ENCODE measurements at places on chromosomes 16 and 17.

GRCh38 chr16:33877-34647 is 19.3 kb downstream of the POLR3K start:
- no peak for DNase-seq

DNA sequence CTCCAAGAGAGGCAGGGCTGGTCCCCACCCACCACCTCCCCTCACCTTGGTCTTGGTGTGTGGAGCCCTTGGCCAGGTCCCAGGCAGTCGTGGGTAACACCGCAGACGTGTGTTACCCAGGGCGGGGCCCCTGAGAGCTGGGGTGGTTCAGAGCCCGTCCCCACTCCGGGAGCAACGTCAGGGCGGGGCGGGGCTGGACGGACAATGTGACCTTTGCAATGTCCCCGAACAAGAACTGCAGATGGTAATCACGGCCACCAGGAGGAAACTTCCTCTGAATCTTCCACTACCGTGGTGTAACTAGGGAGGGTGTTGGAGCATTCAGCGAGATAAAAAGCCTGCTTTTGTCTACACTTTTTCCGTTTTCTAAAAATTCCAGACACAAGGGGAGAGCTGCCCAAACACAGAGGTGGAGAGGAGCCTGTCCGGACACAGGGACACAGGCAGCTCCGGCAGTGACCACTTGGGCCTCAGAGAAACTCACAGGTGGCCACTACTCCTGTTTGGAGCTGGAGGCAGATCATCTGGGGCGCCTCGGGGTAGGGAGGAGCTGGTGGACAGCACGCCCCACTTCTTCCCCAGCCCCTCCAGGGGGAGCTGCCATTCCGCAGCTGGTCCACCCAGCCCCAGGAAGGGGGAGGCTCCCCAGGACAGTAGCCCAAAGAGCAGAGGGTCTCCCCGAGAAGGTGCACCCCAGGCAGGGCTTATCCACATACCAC is 14.2 kb upstream of the SLC38A10 start:
- DNase-seq, result no peak

GRCh38 chr17:44687756-44688155 is 1.8 kb downstream of the CCDC43 start:
- no peak for DNase-seq

GRCh38 chr16:81588326-81589081 is 143.9 kb downstream of the CMIP start:
- no peak for DNase-seq

DNA sequence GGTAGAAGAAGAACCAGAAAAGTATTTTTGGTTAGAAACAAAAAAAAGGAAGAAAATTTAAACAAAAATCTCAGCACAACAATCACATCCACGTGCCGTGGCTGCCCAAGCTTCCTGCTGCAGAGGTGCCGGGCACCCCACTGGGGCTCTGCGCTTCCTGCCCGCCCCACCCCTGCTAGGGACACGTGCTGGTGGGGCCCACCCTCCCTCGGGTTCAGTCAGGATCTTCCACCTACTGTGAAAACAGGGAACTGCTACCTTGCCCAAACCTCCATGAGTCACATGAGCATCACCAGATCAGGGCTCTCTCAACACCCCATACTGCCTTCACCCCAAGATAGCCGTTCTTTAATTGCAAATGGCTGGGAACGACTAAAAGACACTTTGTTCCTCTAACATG is 24.4 kb upstream of the CYTH1 start:
- no peak for DNase-seq

- DNase-seq, result no peak
These were observed 507.3 kb downstream of the HAPSTR1 start for GRCh38 chr16:9598731-9599083.

GRCh38 chr16:1754204-1754603 is 17.1 kb downstream of the NME3 start:
- no peak for DNase-seq

DNA sequence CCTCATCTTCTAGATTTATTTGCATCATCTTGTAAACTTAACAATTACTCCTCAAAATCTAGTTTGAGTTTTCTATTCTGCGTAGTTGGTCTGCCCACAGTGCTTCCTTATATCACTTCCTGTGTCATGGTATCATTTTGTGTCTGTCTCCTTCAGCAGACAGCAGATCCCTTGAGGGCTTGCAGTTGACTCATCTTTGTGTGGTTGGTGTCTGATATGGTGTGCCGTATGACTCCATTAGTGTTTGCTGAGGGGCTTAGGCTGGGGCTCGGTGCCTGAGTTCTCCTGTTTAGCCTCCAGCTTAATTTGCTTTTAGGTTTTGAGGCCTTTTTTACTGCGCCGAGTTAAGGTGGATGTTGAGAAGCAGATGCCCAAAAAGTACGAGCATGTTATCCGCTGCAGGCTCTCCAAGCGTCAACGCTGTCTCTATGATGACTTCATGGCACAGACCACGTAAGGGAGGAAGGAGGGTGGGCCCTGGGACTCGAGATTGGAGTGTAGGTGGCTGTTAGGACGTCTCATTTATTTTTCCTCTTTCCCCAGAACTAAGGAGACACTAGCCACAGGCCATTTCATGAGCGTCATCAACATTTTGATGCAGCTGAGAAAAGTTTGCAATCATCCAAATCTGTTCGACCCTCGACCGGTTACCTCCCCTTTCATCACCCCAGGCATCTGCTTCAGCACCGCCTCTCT is 16.9 kb downstream of the SRCAP start:
- DNase-seq, result no peak

GRCh38 chr16:27517664-27518063 is 32.0 kb downstream of the GTF3C1 start:
- no peak for DNase-seq

DNA sequence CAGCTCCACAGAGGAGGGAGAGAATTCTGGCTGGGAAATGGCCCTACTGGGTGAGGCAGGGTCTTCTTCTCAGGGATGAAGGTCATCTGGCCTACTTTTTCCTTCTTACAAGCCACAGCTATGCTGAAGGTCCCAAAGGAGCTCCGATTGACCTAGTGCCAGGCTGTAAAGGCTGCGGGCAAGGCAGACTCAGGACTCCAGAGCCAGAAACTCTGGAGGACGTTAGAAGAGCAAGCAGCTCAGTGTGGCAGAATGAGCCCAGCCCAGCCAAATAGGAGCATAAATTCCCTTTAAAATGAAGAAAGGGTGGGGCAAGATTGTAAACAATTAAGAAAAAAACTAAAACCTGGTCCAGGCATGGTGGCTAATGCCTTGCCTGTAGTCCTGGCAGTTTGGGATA is 20.1 kb upstream of the CNOT1 start:
- no peak for DNase-seq

- no peak for DNase-seq
These were observed 477.1 kb downstream of the TOX3 start for GRCh38 chr16:52069866-52070265.

GRCh38 chr16:67036323-67036741 is 7.4 kb downstream of the CBFB start:
- no peak for DNase-seq

DNA sequence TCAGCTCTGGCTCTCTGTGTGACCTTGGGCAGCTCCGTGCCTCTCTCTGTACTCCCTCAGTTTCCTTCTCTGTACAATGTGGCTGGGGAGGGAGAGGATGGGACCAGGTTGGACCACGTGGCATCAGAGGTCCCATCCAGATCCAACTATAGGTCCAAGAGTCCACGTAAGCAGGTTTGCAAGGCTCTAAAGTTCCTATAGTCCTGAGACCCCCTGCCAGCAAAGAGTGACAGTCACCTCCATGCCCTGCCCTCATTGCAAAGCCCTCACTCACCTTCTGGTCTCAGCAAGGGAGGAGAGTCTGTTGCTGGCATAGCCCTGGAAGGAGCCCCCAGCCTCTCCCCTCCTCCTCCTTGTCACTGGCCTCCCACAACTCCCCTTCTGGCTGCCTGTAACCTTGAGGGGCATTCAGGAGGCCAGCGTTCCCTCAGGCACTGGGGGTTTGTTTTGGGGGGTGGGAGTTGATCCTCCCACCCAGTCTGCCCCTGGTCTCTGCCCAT is 6.1 kb upstream of the DRC7 start:
- DNase-seq, result no peak

DNA sequence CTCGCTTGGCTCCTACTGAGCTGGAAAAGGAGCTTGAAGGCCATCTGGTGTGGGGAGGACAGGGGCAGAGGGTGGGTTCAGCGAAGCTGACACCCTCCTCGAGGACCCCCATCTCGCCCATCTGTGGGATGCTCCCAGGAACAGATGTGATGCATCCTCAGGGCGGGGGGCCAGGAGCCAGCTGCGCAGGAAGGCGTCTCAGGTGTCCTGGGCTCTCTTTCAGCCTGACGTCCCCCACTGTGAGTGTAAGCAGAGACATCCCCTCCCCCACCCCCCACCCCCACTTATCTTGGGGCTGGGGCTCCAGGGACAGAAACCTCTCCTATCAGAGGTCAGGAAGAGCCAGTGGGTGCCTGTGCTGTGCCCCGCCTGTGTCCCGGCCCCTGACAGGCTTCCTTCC is 16.2 kb downstream of the KIF19 start:
- no peak for DNase-seq

GRCh38 chr16:64131423-64131822 is 990.4 kb downstream of the CDH11 start:
- no peak for DNase-seq

- DNase-seq, result no peak
These were observed 137.9 kb upstream of the GSE1 start for GRCh38 chr16:85475233-85475632.

DNA sequence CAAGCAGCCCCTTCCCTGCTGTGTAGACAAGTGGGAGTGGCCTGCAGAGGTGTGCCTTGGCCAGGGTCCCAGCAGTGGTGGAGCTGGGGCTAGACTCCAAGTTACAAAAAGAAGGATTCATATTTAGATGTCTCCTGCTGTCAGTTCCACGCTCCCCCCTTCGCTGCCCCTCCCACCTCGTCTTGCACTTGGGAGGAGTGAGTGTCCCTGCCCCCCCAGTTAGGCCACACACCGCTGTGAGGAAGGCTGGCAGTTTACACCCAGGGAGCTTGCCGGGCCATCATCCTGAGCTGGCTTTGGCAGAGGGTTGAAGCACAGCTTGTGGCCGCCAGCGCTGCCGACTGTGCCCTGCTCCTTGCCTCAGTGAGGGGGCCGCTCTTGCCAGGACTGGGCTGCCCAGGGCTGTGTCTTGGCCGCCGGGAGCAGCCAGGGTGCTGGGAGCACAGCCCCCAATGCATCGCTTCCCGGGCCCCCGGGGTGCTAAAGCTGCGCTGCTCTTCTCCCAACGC is 44.3 kb downstream of the ELAC2 start:
- no peak for DNase-seq

DNA sequence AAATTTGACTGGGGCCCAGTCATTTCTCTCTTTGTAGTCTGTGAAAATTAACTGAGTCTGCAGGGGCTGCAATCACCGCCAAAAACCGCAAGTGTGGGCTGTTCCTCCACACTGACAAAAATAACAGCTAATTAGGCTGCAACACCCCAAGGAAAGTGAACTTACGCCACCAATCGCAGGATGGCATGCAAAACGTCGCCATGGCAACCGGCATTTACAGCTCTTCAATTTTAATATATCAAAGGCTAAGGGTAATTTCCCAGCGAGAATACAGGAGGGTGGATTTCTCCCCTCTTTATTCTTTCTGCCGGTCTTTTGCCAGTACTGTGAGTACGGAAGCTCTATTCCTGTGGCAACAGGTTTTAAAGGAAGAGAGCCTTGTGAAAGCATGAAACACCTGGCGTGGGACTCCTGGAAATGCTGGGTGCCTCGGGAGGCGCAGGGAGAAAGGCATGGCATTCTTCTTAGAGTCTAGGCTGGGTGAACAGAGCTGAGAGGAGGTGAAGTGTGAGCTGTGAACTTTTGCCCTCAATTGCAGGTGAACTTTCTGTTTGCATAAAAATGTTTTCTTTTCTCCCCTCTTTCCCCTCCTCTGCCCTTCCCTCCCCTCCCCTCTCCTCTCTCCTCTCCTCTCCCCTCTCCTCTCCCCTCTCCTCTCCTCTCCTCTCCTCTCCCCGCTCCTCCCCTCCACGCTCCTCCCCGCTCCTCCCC is 399.7 kb downstream of the XYLT1 start:
- DNase-seq, result peak; percentile 37

DNA sequence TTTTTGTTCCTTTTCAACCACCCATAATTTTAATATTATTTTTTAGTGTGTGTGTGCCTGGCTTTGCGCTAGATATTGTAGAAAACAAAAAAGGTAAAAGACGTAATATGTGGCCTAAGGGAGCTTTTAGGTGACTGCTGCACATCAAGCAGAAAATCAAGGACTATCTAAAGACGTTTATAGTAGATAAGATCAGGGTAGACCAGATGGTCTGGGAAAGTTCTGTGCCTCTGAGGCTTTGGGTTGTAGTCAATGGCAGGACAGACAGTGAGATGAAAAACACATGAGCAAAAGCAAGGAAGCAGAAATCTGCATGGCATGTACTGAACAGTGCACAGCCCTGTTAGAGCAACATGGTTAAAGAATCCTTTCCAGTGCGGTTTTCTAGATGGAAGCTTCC is 26.8 kb upstream of the ARHGAP23 start:
- DNase-seq, result no peak

GRCh38 chr16:83403761-83404160 is 404.0 kb upstream of the HSBP1 start:
- DNase-seq, result no peak

DNA sequence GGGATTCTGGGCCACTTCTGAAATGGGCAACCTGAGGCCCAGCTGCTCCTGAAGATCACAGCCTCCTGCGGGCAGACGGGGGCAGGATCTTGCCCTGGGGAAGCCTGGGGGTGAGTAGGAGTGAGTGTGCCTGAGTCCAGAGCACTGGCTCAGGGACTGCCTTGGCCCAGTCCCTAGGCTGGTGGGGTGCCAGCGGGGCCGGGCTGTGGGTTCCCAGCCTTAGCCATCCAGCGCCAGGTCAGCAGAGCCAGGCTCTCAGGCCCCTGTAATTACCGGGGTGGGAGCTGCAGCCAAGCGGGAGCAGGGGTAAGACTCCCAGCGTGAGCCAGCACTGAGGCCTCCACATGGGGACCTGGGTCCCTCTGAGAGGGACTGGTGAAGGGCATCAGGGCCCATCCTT is 8.2 kb downstream of the SPNS2 start:
- DNase-seq, result no peak

DNA sequence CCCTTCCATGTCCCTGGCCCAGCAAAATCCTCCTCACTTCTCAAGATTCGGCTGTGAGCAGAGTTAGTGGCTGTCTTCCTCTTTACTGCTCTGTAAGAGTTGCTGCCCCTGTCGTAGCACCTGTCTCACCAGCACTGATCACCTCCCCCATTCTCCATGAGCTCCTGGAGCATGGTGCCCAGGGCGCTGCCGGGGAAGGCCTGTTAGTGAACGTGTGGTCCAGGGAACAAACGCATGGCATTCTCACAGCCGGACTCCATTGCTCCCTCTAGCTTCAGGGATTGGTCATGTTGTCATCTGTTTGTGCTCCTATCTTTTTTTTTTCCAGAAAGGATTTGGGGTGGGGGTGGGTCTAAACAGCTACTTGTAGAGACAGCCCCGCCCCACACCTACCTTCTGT is 141.2 kb downstream of the CMIP start:
- DNase-seq, result no peak

DNA sequence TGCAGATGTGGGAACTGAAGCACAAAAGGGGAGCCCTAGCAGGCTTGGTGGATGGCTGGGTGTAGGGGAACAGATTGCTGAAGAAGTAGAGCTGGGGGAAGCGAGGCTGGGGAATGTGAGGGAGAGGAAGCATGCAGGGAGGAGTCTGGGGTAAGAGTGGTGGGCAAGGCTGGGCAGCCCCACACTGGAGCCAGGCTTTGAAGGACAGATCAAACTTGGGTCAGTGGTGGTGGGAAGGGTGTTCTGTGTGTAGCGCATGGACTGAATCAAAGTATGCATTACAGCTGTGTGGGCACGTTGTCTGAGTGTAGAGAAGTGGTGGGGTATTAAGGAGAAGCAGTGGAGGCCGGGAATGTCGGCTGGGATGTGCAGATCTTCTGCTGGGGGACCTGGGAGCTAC is 116.0 kb downstream of the CYLD start:
- DNase-seq, result no peak

GRCh38 chr17:33986566-33986965 is 268.5 kb upstream of the CCL2 start:
- no peak for DNase-seq

GRCh38 chr17:21823643-21824042 is 131.3 kb downstream of the KCNJ18 start:
- no peak for DNase-seq

All from stimulated activated CD4-positive, alpha-beta T cell treated with anti-CD3 and anti-CD28 coated beads, Interleukin-1b, Interleukin-23, amount 100 ng/mL, for 1 hour (primary cell).